Activated T-cell treated with anti-CD3 and anti-CD28 coated beads for 4 hours (primary cell): ENCODE measurements at places on chromosomes 1 and 21.

DNA sequence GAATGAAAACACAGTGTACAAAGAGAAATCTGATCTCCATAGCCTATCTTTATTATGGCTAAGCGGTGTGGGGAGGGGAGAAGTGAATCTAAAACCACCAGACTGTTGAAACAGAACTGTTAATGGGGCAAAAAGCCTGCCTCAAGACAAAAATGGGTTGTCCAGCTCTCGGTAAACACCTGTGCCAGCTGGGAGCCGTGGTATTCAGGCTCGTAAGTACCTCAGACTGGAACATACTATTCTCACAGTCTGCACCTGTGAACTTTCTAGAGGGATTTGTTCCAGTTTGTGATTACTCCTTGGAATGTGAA, 42.7 kb upstream of the ATP1A1 start:
- no peak for DNase-seq

DNA sequence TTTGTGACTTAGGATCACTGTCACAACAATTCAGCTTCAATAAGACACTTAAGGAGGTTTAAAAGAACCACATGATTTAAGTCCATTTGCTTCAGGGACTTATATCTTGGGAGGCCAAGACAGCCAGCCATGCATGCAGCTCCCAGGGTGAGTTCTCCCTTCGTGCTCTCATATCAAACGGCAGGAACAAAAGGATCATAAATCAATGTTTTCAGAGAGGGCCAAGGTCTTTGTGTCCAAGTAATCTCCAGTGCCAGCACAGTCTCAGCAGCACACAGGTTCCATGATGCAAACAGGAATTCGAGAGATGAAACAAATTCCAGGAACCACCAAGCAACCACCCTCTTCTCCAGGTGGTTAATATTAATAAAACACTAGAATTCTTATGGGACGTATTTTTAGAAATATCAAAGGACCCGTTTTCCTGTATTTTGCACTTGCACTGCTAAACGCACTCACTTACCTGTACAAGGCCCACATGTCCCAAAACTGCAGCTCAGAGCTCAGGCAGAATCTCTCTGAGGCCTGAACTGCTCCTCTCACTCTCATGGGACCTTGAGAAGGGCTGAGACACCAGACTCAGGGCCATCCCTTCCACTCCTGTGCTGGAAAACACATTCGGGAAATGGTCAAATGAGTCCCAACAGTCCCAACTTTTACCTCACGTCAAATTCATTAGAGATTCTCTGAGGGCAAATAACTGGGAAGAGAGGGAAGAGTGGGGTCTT, 100.0 kb upstream of the RAB4A start:
- no peak for DNase-seq

GRCh38 chr1:225653463-225654276, 747 bp upstream of the ENAH start:
- no peak for DNase-seq

DNA sequence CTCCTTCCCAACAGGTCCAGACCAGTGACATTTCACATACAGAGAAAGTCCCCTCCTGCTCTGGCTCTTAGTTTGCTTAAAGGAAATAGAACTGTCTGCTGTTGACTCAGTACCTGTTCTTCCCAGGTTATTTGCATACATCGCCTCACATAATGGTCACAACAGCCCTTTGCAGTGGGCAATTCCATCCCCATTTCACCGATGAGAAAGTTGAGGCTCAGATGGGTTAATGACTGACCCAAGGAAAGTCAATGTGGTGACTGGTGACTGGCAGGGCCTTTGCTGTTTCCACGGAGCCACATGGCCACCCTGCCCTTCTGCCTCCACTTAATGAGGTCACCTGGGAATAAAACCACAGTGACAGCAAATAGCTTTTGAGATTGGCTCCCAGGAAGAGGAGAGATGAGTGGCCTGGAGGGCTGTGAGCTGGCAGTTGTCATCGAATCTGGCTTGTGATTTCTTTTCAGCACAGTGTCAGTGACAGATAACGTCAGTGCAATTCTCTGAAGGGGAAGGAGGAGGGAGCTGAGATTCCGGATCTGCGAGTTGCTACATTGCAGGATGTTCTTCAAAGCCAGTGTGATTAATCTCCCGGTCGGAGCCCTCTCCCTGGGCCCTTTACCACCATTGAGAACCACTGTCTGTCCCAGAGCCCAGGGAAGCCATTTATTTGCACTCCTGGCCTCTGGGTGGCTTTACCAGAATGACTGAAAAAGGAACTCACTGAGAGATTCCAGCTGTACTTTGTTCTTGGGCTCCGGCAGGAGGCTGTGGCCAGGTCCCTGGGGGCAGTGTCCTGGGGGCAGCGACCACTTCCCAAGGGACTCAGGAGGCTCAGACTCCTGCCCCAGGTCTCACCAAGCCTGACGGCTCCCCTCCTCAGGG, 117.2 kb downstream of the CNIH3 start:
- DNase-seq, result no peak

DNA sequence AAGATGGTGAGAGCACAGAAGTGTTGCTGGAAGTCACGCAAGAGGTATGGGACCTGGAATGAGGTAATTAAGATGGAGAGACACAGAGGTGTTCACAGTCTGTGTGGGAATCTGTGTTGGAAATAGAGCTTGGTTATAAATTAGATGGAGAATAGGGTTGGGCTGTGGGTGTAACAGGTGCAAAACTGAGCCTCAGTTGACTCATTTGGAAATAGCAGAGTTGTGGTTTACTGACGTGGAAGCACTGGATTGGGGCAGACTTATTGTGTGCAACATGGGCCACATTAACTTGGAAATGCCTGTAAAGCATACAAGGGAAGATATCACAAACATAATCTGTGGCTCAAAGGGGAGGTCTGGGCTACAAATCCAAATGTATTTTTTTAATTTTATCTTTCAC, 13.0 kb downstream of the CAMSAP2 start:
- no peak for DNase-seq

- no peak for DNase-seq
These were observed 26.1 kb downstream of the ZP4 start for GRCh38 chr1:237864338-237865244.

DNA sequence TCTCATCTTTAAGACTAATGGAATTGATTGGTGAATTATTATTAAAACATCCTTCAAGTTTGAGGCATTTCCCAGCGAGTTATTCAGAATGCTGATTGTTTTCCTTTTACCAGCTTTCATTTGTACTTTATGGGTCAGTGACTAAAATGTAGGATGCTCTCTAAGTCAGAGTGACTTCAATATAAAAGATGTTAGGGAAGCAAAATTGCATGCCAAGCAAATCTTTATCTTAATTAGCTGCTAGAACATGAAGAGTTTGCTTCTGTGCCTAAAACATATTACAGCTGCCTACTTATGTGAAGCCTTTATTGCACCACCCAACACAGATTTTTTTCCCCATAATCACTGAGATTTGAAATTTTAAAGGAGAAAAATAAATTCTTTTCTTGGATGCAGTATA, 79.8 kb upstream of the CYYR1 start:
- DNase-seq, result no peak

DNA sequence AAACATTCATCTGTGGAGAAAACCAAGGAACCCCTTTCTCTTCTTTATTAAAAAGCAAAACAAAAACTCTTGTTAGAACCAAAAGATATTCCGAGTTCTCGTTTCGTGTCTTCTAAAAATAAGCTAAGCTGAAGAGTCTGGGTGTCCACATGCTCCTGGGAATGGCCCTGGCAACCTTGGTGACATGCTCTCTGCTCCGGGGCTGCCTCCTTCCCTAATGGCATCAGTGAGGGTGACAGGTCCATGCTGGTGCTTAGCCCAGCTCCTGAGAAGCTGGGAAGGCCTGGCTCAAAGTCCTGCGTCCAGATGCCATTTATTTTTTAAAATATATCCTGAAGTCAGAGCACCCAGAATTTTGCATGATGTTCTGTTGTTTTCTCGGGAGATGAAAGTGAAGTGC, 24.6 kb upstream of the TRAPPC10 start:
- no peak for DNase-seq

DNA sequence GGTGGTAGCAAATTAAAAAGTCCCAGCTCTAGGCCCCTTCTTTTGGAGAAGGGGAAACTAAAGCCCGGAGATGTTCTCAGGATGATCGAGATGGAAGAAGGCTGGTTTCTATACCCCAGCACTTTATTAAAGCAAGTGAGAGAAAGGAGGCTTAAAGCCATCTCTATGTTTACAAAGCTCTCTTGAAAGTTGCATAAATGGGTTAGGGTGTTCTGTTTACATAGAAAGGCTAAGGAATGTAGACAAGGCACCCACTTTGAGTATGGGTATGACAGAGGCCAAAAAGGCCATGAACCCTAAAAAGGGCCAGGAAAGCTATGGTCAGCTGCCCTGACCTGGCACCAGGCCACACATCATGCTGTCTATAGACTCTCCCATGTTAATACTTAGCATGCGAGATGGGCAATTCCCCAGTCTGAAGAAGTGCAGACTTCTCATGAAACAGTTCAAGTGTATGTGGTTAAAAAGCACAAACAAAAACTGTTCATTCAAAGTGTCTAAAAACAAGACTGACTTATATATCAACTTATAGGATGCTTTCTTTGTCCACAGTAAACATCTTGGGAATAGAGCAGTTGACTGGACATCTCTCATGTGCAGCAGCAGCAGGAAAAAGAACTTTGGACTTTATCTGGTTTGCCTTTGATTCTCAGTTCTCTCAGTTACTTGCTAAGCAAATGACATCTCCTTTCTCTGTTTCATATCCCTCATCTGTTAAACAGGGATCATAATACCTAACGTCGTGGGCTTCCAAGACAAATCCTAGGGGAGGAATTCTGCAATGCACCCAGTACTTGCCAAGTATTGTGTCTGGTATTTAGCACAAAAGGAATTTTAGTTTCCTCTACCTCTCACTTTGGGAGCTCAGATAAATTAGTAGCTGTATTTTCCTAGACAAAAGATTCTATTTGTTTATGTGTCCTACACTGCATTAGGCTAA, 521.6 kb downstream of the PLPP3 start:
- DNase-seq, result no peak

DNA sequence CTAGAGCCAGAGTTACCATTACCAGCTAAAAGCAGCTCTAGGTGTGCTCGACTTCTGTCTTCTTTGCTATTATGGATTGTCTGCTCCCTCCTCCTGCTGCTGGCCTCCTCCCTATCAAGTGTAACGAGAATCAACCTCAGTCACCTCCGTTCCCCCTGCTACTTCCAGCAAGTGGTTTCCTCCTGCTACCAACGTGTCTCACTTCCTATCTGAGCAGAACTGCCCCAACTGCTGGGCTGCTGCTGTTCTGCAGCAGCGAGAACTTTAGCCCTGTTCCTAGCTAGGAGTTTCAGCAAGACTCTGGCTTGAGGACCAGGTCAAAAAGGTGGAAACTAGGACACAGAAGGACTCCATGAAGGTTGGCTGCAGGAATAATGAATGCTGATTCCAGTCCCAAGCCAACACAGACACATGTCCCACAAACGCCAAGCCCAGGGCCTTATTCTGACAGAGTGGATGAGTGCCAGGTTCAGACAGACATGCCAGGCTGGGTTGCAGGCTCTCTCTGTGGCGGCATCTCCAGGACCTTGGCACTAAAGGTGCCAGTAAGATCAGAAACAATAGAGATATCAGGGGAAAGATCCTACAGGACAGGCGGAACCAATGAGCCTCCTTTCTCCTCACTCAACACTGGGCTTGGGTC, 46.9 kb downstream of the CD34 start:
- DNase-seq, result no peak

- no peak for DNase-seq
These were observed 9.5 kb upstream of the PARP1 start for GRCh38 chr1:226417350-226417749.

- DNase-seq, result no peak
These were observed 145.3 kb upstream of the NCAM2 start for GRCh38 chr21:20852866-20853265.
